ENCODE measurements at places on chromosomes 3 and 15. TPM values are rescaled to one million over a fixed set of nuclear protein-coding genes. Genes with fewer than 3 reads are reported as not detected.
A peak's percentile ranks its signal among the peaks of the same experiment; 100 is the strongest.

DNA sequence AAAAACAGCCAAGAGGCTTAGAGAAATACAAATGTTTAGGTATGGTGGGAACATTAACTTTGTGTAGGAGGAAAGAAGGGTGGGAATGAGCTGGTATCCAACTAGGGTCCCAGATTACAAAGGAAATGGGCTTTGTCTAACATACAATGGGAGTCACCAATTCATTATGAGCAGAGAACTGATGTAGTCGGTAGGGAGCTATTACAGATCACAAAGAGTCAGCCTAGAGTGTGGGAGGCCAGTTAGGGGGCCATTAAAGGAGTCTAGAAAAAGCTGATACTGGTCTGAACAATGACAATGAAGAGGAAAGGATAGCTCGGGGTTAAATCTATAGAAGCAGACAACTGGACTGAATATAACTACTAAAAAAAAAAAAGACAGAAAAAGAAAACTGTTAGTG lies 15.5 kb downstream of the ANO10 start:
- no peaks in the 10 kb centered on the region for H3K27me3 ChIP-seq
- DNase-seq = no peak
- H3K36me3 ChIP-seq = peaks cover 13% of the 10 kb centered on the region
- H3K4me3 ChIP-seq = no peak overlapping the region
- no peak overlapping the region for H3K27ac ChIP-seq
- 0 out of 2 replicates have a peak, but pooled peaks cover 5% of the 10 kb centered on the region for H3K4me1 ChIP-seq

DNA sequence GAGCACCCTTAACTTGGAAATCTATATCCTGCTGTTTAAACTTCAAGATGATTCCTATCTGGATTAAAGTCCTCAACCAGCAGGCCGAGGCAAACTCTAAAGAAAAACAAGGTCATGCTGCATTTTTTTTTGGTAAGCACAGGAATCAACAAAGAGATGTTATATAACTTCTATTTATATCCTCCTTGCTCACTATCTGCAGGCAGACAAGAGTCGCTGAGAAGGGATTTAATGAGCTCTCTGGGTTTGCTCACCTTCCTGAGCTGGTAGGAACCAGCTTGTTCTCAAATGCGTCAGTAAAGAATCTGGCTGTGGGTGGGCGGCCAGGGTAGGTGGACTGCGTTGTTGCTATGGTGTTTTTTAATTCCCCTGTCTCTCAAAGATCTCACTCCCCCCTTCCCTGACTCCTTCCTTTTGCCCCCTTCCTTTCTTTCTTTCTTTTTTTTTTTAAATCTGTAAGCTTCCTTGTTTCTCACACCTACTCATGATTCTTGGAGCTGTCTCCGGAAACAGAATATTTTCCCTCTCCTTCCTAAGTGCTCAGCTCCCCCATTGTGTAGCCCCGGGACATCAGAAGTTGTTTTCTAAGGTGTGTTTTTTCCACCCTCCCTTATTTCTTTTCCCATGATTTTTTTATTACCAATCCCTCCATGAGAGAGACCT lies 228.8 kb upstream of the BHLHE40 start:
- H3K4me3 ChIP-seq = no peak overlapping the region
- H3K27ac ChIP-seq = no peak overlapping the region
- H3K36me3 ChIP-seq = no peaks in the 10 kb centered on the region
- H3K27me3 ChIP-seq = no peaks in the 10 kb centered on the region
- H3K4me1 ChIP-seq = peaks cover 7% of the 10 kb centered on the region

DNA sequence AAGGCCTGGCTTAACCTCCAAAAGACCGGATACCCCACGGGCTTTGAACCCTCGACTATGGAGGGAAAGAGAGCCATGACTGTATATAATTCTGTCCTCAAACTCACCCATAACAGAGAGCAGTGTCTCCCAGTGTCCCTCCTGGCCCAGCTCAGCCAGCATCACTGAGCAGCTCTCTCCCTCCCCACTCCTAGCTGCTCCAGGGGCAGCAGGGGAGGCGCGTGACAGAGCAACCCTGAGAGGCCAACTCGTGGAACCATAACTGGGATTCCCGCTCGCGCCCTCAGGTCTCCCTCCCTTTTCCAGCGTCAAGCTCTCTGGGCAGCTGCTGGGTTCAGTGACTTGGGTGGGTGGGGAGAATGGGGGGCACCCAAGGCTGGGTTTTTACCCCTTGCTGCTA lies 561 bp upstream of the CPLX3 start:
- H3K4me3 ChIP-seq = peak overlapping the region; percentile 47
- DNase-seq = no peak
- H3K27ac ChIP-seq = no peak overlapping the region

CCK gene
- 4.2 TPM for total RNA-seq

SLC28A1 gene
- not detected for total RNA-seq

DNA sequence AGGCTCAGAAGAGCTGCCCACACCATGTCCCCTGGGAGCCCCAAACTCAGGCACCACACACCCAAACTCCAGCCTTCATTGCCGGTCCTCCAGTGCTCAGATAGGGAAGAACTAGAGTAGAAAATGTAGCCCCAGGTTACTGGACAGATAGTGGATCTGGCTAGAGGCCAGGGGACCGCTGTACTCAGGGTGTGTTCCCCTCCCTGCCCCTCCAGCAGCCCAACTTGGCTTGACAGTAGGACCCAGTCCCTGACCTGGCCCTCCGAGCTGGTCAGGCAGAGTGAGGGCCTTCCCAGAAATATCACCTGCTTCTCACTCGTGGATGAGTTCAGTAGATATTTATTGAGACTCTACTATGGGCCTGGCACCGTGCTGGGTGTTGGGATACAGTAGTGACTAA lies 100.0 kb downstream of the CORO2B start:
- no peaks in the 10 kb centered on the region for H3K36me3 ChIP-seq
- H3K27ac ChIP-seq = no peak overlapping the region
- no peak overlapping the region for H3K4me3 ChIP-seq
- no peaks in the 10 kb centered on the region for H3K4me1 ChIP-seq
- DNase-seq = no peak
- no peaks in the 10 kb centered on the region for H3K27me3 ChIP-seq

DNA sequence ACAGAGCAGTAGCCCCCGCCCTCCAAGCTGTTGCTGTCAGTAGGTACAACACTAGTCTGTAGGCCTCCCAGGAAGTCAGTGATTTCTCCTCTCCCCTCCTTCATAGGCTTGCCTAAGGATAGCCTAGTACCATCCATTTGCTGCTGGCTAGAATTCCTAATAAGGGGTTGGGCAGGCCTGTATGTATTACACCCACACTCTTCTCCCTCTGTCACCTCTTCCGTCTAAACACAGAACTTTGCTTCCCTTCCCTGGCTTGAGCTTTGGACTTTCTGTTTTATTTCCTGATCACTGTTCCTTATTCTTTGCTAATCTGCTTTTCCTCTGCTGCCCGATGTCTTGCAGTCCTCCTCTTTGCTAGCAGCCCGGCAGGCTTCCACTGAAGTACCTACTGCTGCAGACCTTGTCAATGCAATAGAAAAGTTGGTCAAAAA lies 93.4 kb upstream of the UMPS start:
- H3K36me3 ChIP-seq = no peaks in the 10 kb centered on the region
- no peaks in the 10 kb centered on the region for H3K27me3 ChIP-seq
- no peak for DNase-seq
- no peak overlapping the region for H3K27ac ChIP-seq
- peaks cover 43% of the 10 kb centered on the region for H3K4me1 ChIP-seq

GRCh38 chr15:62153228-62153627 lies 11.9 kb downstream of the C2CD4B start:
- H3K4me1 ChIP-seq = no peaks in the 10 kb centered on the region
- no peak for DNase-seq
- no peaks in the 10 kb centered on the region for H3K36me3 ChIP-seq
- no peak overlapping the region for H3K27ac ChIP-seq
- no peak overlapping the region for H3K4me3 ChIP-seq
- H3K27me3 ChIP-seq = no peaks in the 10 kb centered on the region

DNA sequence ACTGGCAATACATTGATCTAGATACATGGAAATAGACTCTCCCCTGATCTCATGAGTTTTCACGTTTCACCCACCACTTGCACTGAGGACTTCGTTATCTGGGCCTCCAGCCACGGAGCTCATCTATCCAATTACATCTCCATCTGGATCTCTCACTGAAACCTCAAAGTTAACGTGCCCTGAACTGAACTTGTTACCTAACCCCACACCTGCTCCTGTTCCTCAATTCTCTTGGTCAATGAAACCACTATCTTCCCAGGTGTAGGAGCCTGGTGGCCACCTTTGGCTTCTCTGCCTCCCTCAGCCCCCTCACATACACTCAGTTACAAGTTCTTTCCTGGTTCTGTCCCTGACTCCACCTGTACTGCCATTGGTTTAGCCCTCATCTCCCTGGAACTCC lies 9.7 kb downstream of the DGKG start:
- H3K27me3 ChIP-seq = no peaks in the 10 kb centered on the region
- no peaks in the 10 kb centered on the region for H3K36me3 ChIP-seq
- H3K4me3 ChIP-seq = no peak overlapping the region
- DNase-seq = no peak

- peaks cover 12% of the 10 kb centered on the region for H3K4me1 ChIP-seq
- no peak for DNase-seq
- no peak overlapping the region for H3K4me3 ChIP-seq
- no peaks in the 10 kb centered on the region for H3K36me3 ChIP-seq
Observed at GRCh38 chr3:150739877-150740645, 22.9 kb downstream of the SIAH2 start.

- no peaks in the 10 kb centered on the region for H3K36me3 ChIP-seq
- no peaks in the 10 kb centered on the region for H3K27me3 ChIP-seq
- no peak for DNase-seq
Observed at GRCh38 chr3:157040456-157040855, 119.5 kb downstream of the CCNL1 start.

DNA sequence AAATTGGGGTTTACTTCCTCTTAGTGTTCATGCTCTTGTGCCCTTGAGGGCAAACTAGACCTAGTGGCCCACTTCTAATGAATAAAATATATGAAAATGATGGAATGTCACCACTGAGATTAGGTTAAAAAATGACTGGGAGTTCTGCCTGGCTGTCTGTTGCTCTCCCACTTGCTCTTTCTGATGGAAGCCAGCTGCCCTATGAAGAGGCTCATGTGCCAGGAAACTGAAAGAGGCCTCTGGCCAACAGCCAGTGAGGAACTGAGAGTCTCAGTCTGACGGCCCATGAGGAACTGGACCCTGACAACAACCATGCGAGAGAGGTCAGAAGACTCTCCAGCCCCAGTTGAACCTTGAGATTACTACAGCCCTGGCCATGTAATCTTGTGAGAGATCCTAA lies 107.1 kb upstream of the FHIT start:
- H3K27ac ChIP-seq = no peak overlapping the region
- H3K36me3 ChIP-seq = no peaks in the 10 kb centered on the region
- DNase-seq = no peak
- H3K4me3 ChIP-seq = no peak overlapping the region

DNA sequence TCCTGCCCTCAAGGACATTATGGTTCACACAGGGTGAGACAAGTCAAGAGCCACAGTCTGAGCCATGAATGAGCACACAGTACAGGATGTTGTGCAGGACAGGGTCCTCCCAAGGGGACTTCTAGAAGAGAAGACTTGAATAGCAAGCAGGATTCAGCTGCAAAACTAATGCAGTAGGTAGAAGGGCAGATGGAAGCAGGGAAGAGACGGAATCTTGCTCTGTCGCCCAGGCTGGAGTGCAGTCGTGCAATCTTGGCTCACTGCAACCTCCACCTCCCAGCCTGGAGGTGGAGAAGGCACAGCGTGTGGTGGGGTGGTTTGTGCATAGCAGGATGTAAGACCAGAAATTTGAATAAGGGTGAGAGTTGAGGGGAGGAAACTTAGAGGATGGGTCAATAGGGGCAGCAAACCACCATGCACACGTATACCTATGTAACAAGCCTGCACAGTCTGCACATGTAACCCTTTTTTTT lies 8.0 kb downstream of the BCL2L10 start:
- DNase-seq = no peak
- H3K4me1 ChIP-seq = peaks cover 9% of the 10 kb centered on the region
- no peaks in the 10 kb centered on the region for H3K27me3 ChIP-seq
- H3K36me3 ChIP-seq = no peaks in the 10 kb centered on the region
- no peak overlapping the region for H3K27ac ChIP-seq
- no peak overlapping the region for H3K4me3 ChIP-seq

FAM3D gene
- not detected for total RNA-seq

GRCh38 chr3:66582721-66583423 lies 82.0 kb upstream of the LRIG1 start:
- no peaks in the 10 kb centered on the region for H3K36me3 ChIP-seq
- H3K27me3 ChIP-seq = no peaks in the 10 kb centered on the region
- H3K4me1 ChIP-seq = no peaks in the 10 kb centered on the region
- no peak overlapping the region for H3K4me3 ChIP-seq
- no peak for DNase-seq
- no peak overlapping the region for H3K27ac ChIP-seq

Measured in GM23338 (cell line).